Stimulated activated CD4-positive, alpha-beta T cell treated with anti-CD3 and anti-CD28 coated beads, Interleukin-4, amount 100 ng/mL, for 1 hour (primary cell): ENCODE measurements at places on chromosomes 5 and 9.

DNA sequence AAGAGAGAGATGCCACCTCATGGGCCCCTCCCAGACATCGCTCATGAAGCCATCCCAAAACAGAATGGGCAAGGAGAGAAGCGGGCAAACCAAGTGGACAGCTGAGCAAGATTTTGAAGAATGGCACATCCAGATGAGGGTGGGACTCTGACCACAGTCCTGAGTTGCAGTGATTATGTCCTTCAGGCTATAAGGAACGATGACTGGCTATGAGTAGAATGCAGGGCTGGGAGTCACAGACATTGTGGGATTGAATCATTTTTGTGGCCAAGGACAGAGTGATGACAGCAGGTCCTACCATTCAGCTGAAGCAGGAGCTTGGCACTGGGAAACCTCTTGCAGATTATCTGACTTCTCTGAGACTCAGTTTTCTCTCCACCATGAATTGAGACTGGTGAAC is 245.7 kb upstream of the SLC30A5 start:
- no peak for DNase-seq

GRCh38 chr5:107949688-107950341 is 279.1 kb upstream of the EFNA5 start:
- no peak for DNase-seq

DNA sequence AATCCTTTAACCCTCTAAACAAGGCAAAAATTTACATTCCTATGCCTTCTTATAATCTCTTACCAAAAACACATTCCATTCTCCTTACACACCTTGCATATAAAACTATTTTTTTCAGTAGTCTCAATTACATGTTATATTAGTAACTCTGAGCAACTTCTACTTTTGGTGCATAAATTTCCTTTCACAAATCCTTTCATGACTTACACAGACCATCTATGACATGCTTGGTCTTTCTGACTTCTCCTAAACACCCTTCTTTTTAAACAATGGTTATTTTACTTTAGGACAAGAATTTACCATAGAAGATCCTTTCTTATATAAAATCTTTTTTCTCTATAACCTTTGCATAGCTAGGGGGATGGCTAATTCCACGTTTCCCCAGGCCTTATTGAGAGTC is 208.0 kb upstream of the ARRDC3 start:
- no peak for DNase-seq

GRCh38 chr5:176151281-176151680 is 86.9 kb upstream of the SIMC1 start:
- no peak for DNase-seq

DNA sequence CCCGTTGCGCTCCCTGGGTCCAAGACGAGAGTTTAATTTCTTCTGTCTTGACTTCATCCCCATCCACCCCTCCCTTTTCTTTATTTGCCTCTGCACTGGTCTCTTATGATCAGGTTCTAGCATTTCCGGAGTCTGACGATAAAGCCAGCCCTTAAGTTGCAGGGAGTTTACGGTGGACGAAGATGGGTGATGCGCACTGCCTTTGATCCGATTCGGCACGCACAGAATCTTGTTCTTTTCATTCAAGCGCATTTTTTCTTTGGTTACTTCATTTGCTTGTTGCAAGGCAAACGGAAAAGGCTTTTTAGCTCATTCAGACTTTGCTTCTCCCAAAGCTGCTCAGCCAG is 488 bp upstream of the MCTP1 start:
- DNase-seq = no peak
